ENCODE measurements at places on chromosomes 16 and 17.

- no peak for DNase-seq
Observed at GRCh38 chr17:72515291-72516065, 394.7 kb downstream of the SOX9 start.

DNA sequence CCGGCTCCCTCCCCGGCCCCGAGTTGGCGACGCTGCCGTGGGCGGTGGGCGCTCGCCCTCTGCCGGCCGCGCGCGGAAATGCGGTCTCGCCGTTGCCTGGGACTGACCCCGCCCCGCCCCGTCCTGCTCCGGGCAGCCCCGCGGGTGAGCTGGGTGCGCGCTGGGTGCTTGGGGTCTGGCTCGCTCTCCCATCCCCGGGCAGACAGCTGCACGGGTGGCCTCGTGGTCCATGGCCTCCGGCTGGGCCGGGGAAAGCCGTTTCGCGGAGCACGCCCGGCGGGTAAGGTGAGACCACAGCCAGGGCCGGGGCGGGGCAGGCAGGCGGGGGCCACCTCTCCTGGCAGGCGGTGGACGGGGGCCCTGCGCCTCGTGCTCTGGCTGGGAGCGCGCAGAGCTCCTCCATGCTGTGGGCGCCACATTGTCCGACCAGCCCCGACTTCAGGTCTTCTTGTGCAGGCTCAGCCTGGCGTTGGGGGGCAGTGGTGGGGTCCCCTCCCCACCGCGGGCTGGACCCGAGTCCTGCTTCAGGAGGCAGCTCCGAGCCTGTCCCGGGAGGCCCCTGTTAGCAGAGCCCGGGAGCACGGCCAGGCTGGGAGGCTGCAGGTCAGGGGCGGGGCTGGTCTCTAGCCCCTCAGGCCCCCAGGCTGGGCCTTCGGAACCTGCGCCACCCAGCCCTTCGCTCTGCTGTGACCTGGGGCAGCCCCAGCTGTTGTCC is 7.0 kb upstream of the C1QTNF8 start:
- peak; percentile 42 for DNase-seq

DNA sequence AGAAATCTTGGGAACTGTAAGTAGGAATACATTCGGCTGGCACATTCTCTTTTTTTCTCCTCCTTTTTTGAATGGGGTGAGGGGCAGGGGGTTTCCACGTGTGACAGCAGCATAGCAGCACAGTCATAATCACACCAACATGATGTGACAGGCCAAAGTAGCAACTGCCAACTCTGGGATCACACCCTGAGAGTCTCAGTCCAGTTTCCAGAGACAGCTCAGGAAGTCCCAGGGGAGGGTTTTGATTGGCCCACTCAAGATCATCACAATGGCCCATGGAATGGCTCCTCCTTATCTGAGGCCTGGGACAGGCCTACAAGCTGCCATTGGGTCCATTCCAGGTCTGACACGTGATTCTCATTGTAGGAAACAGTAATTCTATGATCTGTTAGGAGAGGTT is 207.1 kb upstream of the ASIC2 start:
- DNase-seq = no peak

- DNase-seq = no peak
Observed at GRCh38 chr17:74542166-74542565, 3.7 kb downstream of the CD300C start.

- DNase-seq = no peak
Observed at GRCh38 chr17:53543472-53543871, 279.3 kb upstream of the KIF2B start.

DNA sequence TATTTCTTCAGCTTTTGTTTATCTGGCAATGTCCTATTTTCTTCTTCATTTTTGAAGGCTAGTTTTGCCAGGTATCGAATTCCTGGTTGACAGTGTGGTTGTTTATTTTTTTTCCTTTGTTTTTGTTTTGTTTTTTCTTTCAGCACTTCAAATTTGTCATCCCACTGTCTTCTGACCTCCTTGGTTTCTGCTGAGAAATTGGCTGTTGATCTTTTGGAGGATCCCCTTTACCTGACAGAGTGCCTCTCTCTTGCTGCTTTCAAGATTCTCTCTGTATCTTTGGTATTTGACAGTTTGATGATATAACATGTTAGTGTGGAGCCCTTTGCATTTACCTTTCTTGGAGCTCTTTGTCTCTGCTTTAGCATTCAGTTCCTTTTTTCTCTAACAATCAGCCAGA is 9.6 kb upstream of the ATF7IP2 start:
- no peak for DNase-seq

GRCh38 chr16:86044241-86044671 is 145.3 kb downstream of the IRF8 start:
- DNase-seq = peak; percentile 11

GRCh38 chr16:75022567-75022966 is 23.7 kb downstream of the ZNRF1 start:
- DNase-seq = no peak

Data from stimulated activated CD8-positive, alpha-beta memory T cell treated with anti-CD3 and anti-CD28 coated beads, Interleukin-12 subunit alpha, Interleukin-12 subunit beta, amount 100 ng/mL, for 1 hour (primary cell).